ENCODE measurements at places on chromosomes 7 and 10. TPM values are rescaled to one million over a fixed set of nuclear protein-coding genes. Genes with fewer than 3 reads are reported as not detected.
A peak's percentile ranks its signal among the peaks of the same experiment; 100 is the strongest.

The GRID2IP gene
- 0.66 TPM for total RNA-seq

The TRDMT1 gene
- 8.9 TPM for total RNA-seq

The SAMD9 gene
- not detected for total RNA-seq

The CELF2 gene
- total RNA-seq = 47.4 TPM

The ZNF503 gene
- 5.6 TPM for total RNA-seq

DNA sequence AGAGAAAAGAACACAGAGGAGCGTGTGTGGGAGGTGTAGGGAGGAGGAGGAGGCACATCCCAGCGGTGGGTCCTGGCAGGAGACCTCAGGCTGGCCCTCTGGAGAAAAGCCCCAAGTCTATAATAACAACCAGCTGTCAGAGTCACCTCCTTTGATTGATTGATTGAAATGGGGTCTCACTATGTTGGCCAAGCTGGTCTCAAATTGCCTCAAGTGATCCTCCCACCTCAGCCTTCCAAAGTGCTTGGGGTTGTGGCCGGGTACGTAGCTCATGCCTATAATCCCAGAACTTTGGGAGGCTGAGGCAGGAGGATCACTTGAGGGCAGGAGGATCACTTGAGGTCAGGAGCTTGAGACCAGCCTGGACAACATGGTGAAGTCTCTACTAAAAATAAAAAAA lies 103.0 kb upstream of the ANLN start:
- H3K27ac ChIP-seq = peak overlapping the region; percentile 68
- H3K4me3 ChIP-seq = no peak overlapping the region
- peaks cover 20% of the 10 kb centered on the region for H3K27me3 ChIP-seq
- peaks cover 45% of the 10 kb centered on the region for H3K4me1 ChIP-seq
- peaks cover 16% of the 10 kb centered on the region for H3K36me3 ChIP-seq

- peaks cover 4% of the 10 kb centered on the region for H3K27me3 ChIP-seq
- H3K4me1 ChIP-seq = peaks cover 8% of the 10 kb centered on the region
- no peak overlapping the region for H3K27ac ChIP-seq
- DNase-seq = peak; percentile 40
These were observed 8.0 kb upstream of the ZNRF2 start for GRCh38 chr7:30276203-30276900.

DNA sequence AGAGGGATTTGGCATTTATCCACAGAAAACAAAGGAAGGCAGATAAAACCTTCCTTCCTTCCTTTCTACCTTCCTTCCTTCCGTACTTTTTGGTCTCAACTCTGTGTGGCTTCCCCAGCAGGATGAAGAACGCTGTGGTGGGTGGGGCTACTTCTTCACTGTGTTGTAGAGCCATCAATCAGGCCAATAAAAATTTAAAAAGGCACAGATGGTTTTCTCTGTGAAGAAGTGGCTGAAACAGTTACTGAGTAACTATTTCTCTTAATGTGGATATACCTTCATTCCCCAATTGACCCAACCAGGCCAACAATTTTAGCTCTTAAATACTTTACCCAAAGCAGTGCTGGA lies 75.8 kb downstream of the ZNF92 start:
- H3K4me1 ChIP-seq = no peaks in the 10 kb centered on the region
- H3K36me3 ChIP-seq = peaks cover 5% of the 10 kb centered on the region
- no peak overlapping the region for H3K27ac ChIP-seq
- no peak overlapping the region for H3K4me3 ChIP-seq

DNA sequence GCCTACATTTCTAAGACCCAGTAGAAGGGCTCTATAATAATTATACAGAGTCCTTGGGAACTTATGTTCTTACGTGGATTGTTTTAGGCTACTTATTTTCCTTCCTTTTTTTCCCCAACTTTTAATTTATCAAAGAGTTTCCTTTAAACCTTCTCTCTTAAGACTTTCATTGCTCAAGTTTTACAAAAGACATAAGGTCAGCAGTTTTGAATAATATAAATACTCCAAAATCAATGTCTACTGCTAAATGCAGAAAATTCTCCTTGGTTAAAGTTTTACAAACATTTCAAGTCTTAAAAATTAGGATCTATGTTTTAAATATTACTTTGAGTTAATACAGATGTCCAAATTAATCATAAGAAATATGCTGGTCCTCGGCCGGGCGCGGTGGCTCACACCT lies 97.0 kb downstream of the LARP4B start:
- DNase-seq = no peak
- H3K4me3 ChIP-seq = no peak overlapping the region
- peaks cover 10% of the 10 kb centered on the region for H3K4me1 ChIP-seq
- H3K27ac ChIP-seq = no peak overlapping the region

DNA sequence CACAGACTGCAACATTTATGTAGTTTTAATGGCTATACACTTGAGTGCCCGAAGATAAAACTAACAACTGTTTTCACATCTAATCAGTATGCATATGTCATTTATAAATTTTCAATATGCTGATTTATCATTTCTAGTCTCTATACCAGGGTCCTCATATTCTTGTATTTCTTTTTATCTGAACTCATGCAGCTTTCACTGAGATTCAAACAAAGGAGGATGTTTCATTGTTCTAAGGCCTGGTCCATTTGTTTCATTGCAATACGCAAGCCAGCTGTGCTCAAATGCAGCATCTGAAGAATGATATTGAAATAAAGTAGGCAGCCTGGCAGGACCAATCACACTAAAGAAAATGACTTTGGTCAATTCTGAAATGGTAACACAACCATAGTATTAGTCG lies 31.7 kb downstream of the MAGI2 start:
- no peak overlapping the region for H3K4me3 ChIP-seq
- no peak overlapping the region for H3K27ac ChIP-seq
- H3K4me1 ChIP-seq = no peaks in the 10 kb centered on the region
- DNase-seq = no peak
- H3K36me3 ChIP-seq = no peaks in the 10 kb centered on the region

- no peak overlapping the region for H3K27ac ChIP-seq
- peak overlapping the region; percentile 81 for H3K4me3 ChIP-seq
- no peak for DNase-seq
- H3K4me1 ChIP-seq = peaks cover 24% of the 10 kb centered on the region
- peaks cover 57% of the 10 kb centered on the region for H3K27me3 ChIP-seq
These were observed 9.9 kb downstream of the TWIST1 start for GRCh38 chr7:19107356-19108146.

- no peak overlapping the region for H3K4me3 ChIP-seq
- H3K27me3 ChIP-seq = peaks cover 1% of the 10 kb centered on the region
- H3K4me1 ChIP-seq = peaks cover 41% of the 10 kb centered on the region
- H3K36me3 ChIP-seq = no peaks in the 10 kb centered on the region
These were observed 115.2 kb downstream of the SORBS1 start for GRCh38 chr10:95445837-95446486.

DNA sequence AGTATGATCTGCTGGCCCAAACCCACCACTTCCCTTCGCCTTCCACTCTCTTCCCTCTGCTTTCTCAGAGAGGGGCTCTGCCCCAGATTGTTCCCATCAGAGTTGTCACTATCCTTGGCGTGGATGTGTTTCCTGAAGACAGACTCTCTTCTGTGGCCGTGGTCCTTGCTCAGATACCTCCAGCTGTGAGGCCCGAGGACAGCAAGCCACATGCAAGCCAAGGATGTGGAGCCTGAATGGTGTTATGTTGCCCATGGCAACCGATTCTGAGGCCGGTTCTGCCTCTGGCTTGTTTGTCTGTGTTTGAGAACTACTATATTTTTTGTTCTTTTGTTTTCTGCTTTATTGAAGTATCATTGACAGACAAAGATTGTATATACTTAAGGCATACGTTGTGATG lies 247.4 kb upstream of the PODXL start:
- H3K36me3 ChIP-seq = no peaks in the 10 kb centered on the region
- H3K4me3 ChIP-seq = no peak overlapping the region
- DNase-seq = no peak
- H3K27ac ChIP-seq = no peak overlapping the region
- no peaks in the 10 kb centered on the region for H3K27me3 ChIP-seq

DNA sequence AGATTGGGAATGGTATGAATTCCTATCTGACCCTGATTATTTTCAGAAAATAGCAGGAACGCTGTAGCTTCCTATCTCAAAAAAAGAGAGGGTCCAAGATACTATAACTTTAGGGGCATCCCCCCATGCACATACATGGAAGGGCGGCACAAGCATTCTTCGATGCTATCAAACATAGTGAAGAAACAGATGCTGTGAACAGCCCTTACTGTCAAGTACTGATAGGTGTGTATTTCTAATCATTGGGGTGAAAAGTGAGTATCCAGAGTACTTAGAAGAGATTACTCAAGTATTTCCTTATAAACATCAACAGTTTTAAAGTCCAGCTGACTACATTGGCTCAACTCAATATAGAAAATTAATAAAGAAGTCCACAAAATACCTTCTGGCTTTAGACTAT lies 17.0 kb upstream of the NUP42 start:
- no peak for DNase-seq
- no peak overlapping the region for H3K27ac ChIP-seq
- no peaks in the 10 kb centered on the region for H3K27me3 ChIP-seq

GRCh38 chr7:54960517-54960916 lies 58.3 kb upstream of the EGFR start:
- no peaks in the 10 kb centered on the region for H3K36me3 ChIP-seq
- no peak for DNase-seq
- peaks cover 6% of the 10 kb centered on the region for H3K27me3 ChIP-seq
- peaks cover 2% of the 10 kb centered on the region for H3K4me1 ChIP-seq

Measured in glutamatergic neuron (in vitro differentiated cells).